ENCODE measurements at places on chromosomes 3 and 15.

- DNase-seq, result no peak
Observed at GRCh38 chr3:19881852-19882251, 52.2 kb downstream of the EFHB start.

GRCh38 chr15:20356444-20356910, 185.1 kb downstream of the GOLGA6L6 start:
- DNase-seq, result no peak

GRCh38 chr3:183766745-183767606, 58.4 kb downstream of the MAP6D1 start:
- DNase-seq, result no peak

GRCh38 chr3:76083992-76084391, 298.6 kb upstream of the ZNF717 start:
- peak; percentile 59 for DNase-seq

DNA sequence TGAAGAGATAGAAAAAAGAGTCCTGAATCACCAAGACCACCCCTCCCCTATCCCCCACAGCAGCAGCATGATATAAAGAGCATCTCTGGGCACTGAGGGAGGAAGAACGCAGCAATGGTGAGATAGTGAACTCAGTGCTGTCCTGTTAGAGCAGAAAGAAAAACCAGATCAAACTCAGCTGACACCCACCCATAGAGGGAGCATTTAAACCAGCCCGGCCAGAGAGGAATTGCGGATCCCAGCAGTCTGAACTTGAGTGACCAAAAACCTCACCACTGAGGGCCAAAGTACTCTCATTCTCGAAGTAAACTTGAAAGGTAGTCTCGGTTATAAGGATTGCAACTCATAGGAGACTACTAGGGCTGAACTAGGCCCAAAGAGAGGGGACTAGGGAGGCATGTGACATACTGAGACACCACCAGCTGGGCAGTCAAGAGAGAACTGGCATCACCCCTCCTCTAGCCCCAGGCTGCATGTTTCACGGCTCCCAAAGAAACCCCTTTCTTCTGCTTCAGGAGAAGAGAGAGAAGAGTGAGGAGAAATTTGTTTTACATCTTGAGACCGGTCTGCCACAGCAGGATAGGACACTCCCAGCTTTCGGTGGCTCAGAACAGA, 39.2 kb upstream of the TGFBR2 start:
- no peak for DNase-seq

DNA sequence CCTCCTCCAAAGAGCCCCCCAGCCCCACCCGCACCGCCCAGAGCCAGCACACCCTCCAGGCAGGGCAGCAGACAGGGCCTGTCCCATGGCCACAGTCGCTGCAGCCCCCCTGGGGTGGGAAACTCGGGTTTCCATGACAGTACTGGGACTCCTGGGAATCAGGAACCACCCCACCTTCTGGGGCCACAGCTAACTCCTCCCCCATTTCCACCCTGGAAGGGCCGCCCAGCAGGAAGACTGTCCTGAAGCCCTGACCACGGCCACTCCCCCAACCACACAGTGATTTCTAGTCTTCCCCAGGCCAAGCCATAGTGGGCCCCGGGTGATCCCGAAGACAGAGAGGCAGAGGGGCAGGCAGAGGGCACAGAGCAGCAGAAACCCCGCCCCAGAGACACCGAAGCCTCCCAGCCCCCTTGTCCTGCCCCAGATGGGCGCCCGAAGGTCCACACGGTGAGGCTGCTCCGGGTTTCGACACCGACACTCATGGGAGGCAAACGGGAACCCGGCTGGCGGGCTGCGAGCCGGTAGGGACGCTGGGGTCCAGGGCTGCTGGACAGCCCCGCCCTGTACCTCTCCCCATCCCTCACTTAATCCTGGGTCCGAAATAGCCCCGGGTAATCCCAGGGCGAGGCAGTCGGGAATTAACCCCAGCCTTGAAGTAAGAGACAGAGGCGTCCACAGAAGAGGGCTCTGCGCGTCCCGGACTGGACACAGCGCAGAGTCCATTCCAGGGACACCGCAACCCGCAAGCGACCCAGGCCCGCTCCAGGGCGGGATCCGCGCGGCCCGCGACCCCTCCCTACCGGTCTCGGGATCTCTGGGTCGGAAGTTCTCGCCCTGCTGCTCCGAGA, 138.4 kb downstream of the NUP210 start:
- DNase-seq, result no peak

GRCh38 chr15:71791975-71792374, 18.4 kb upstream of the NR2E3 start:
- DNase-seq, result no peak

GRCh38 chr3:70108072-70108471, 108.5 kb downstream of the SAMMSON start:
- no peak for DNase-seq

GRCh38 chr15:55823699-55824340, 80.9 kb upstream of the PRTG start:
- no peak for DNase-seq

GRCh38 chr15:49741712-49742111, 120.9 kb downstream of the DTWD1 start:
- DNase-seq, result no peak

- DNase-seq, result no peak
Observed at GRCh38 chr3:67906261-67906660, 251.8 kb upstream of the SUCLG2 start.

DNA sequence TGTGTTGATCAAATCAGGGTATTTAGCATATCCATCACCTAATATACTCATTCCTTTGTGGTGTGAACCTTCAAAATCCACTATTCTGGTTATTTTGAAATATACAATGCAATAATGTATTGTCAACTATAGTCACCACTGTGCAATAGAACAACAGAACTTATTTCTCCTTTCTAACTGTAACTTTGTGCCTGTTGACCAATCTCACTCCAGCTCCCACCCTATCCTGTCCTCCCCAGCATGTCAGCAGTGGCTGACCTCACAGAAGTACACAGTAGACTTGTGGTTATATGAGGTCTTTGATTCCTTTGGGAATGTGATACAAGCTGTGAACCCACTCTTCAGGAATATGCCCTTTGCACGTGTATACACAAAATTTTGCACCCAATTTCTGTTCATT, 64.2 kb downstream of the ECT2 start:
- DNase-seq, result no peak

DNA sequence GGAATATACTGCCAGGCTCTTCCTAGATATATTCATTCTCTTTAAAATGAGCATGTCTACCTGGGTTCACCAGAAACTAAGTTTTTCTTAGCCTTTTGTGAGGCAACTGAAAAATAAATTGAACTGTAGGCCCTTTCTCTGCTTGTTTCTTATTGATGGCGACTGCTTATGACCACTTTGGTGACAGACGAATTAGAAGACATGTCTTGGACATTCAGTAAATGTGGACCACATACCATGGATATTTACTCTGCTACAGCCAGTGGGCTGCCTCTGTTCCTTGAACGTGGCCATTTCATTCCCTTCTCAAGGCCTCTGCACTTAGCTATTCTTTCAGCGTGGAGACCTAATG, 603 bp upstream of the SELENOK start:
- no peak for DNase-seq

- DNase-seq, result no peak
Observed at GRCh38 chr3:160792540-160792939, 36.5 kb downstream of the PPM1L start.

DNA sequence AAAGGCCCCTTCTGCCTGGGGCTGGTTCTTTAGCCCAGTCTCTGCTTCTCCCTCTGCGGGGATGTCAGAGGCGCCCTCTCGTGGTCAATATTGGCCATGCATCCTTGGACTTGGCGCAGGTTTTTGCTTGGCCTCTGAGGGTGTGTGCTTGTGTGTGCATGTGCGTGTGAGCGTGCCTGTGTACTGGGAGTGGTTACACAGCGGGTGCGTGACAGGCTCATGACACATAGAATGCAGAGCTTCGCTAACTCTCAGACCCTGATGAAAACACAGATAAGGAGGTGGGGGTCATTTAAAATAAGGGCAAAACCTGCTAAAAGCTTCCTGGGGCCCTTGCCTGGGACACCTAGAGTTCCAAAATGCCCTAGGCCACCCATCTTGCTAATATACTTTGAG, 160.9 kb downstream of the SMAD6 start:
- peak; percentile 73 for DNase-seq

DNA sequence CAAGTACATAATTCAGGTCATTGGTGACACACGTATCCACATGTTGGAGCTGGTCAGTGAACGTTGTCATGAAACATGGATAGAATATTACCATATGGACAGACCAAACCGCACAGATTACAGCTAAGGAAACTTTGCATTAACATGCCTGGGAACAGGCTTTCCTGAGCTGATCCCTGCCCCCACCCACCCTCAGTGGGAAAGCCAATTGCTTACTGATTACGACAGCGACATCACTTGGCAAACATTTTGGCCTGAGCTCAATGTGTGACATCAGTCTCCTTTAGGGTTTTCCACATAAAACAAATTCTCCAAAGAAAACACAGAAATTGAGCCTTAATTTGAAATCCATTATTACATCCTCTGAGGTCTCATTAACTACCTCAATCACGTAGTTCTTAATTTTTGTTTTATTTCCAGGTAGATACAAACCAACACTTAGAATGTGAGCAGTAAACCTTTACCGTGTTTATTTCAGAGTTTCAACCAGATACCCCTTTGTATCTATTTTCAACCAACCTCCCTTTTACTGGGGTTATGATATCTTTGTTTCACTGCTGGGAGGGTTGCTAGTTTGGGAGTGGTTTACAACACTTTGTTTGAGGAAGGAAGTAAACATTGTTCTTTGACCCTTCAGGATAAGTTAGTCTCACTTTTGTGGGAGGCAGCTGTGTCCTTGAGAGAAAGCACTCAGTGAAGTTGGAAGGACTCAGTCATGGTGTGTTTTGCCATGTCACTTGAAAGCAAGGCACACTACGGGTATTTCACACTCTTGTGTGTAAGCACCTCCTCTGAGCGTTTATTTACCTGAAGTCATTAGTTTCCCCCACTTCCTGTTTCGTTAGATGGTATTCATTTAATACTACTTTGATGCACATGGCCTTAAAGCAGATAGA, 103.1 kb downstream of the CMSS1 start:
- no peak for DNase-seq

GRCh38 chr15:66089509-66089908, 164.0 kb downstream of the MEGF11 start:
- DNase-seq, result no peak

GRCh38 chr15:63065262-63066221, 23.0 kb downstream of the TPM1 start:
- DNase-seq, result no peak

DNA sequence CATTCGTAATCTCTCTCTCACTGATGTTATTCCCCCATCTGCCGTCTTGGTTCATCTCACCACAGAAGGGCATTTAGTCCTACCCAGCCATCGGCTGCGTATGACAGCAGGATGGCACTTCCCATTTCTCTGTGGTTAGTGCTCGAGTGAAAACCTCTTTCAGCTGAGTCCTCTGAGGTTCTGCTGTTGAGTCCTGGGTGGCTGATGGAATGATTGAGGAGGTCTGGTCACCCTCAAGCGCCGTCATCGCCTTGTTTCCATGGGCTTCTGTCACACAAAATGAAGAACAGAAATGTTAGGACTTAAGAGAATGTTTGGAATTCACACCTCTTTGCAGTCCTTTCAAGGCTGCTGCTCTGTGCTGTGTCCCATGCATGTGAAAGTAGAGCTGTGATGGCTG, 9.4 kb upstream of the SACM1L start:
- DNase-seq, result no peak

DNA sequence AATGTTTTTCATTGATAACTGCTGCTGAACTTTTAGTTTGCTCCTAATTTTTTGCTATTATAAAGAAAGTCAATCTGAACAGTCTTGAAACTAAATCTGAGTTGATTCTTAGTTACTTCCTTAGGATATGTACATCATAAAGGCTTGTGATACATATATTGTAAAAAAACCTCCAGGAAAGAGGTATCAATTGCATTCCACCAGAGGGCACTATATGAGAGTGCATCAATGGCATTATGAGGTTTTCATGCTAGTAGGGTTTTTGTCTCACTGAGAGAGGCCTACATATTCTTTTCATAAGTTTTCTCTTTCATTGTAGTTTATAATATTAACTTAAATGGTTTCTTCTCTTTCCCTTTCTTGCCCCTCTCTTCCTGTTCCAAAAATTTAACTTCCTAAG, 46.9 kb downstream of the PIK3R4 start:
- no peak for DNase-seq

- no peak for DNase-seq
Observed at GRCh38 chr3:27573780-27574437, 89.7 kb upstream of the SLC4A7 start.

- no peak for DNase-seq
Observed at GRCh38 chr3:188108703-188109412, 45.1 kb upstream of the LPP start.

DNA sequence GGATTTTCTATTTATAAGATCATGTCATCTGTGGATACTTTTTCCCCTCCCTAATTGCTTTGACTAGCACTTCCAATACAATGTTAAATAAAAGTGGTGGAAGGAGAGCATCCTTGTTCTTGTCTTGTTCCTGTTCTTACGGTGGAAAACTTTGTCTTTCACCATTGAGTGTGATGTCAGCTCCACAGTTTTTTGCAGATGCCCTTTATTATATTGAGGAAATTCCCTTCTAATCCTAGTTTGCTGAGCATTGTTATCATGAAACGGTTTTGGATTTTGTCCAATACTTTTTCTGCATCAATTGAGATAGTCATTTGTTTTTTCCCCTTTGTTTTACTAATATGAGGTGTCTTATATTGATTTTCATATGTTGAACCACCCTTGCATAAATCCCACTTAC, 19.9 kb upstream of the IL20RB start:
- DNase-seq, result no peak

GRCh38 chr3:15295506-15295905, 36.9 kb downstream of the SH3BP5 start:
- no peak for DNase-seq

GRCh38 chr3:194208709-194209108, 72.8 kb downstream of the HES1 start:
- no peak for DNase-seq

- DNase-seq, result no peak
Observed at GRCh38 chr3:39187372-39188155, 4.8 kb downstream of the XIRP1 start.

DNA sequence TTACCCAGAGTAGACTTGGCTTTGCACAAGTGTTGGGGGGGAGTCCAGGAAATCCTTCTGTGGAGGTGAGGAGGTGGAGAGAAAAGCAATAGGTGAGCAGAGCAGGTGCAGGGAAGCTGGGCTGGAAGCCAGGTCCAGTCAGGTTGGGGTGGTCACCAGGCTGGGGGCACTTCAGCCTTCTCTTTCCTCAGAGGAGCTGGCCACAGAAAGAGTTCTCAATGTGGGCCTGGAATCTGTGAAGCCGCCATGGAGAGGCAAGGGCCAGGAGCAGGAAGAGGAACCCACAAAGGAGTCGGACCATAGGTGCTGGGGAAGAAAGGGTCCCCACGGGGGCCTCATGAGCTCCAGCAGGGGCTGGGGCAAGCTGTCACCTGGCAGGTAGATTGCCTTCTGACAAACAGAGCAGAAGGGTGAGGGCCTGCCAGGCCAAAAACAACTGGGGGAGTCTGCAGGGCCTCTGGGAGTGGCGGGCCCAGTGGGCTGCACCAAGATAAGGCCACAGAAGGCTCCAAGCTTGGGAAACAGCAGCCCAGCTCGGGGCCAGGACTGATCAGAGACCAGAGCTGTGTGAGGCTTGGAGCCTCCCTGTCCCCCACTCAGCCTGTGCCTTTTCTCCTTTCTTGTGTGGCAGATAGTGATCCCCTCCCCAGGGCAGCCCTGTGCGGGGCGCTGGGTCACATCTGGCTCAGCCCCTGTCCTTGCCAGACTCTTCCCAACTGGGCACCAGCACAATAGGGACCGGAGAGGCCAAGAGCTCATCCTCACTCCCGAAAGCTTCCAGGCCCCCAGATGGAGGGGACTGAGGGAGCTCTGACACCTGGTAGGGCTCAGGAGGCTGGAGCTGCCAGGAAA, 53.0 kb upstream of the FGD5 start:
- DNase-seq, result no peak
